Adrenal gland (tissue), 19 donors: ENCODE measurements at places on chromosomes 6 and 20. TPM values are rescaled to one million over a fixed set of nuclear protein-coding genes. Genes with fewer than 3 reads are reported as not detected.
A peak's percentile ranks its signal among the peaks of the same experiment; 100 is the strongest.

Gene ELOVL2
- 1.0 TPM for total RNA-seq

Gene IMPG1
- total RNA-seq, result not detected

Gene SYCP2
- total RNA-seq, result 1.3 TPM

GRCh38 chr20:58684291-58684690 is 8.3 kb upstream of the NPEPL1 start:
- DNase-seq, result no peak

DNA sequence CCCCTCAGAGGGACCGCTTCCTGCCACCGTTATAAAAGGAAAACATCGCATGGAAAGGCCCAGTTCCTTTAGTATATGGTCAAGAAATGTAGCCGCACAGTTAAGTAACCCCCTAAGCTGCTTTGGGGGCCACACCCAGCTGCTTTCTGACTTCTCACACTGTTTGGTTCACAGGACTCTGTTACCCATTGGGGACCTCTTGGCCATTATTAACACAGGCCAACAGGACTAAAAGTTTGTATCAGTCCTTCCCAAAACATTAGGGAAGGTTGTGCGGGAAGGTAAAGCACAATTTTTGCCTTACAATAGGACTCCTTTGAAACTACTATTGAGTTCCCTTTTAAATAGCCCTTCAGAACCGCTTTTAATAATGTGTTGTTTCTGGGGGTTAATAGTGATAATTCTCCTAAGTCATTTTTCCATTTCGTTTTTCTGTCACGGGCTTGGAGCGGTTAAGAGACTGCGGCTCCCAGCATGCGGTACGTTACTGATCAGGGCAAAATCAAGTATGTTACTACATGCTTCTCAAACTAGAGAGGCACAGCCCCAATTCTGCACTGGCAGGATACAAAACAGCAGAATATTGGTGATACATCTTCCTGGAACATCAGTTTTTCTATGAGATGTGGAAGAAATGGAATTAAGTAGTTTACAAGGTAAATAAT is 668 bp upstream of the RPP40 start:
- no peak for DNase-seq

DNA sequence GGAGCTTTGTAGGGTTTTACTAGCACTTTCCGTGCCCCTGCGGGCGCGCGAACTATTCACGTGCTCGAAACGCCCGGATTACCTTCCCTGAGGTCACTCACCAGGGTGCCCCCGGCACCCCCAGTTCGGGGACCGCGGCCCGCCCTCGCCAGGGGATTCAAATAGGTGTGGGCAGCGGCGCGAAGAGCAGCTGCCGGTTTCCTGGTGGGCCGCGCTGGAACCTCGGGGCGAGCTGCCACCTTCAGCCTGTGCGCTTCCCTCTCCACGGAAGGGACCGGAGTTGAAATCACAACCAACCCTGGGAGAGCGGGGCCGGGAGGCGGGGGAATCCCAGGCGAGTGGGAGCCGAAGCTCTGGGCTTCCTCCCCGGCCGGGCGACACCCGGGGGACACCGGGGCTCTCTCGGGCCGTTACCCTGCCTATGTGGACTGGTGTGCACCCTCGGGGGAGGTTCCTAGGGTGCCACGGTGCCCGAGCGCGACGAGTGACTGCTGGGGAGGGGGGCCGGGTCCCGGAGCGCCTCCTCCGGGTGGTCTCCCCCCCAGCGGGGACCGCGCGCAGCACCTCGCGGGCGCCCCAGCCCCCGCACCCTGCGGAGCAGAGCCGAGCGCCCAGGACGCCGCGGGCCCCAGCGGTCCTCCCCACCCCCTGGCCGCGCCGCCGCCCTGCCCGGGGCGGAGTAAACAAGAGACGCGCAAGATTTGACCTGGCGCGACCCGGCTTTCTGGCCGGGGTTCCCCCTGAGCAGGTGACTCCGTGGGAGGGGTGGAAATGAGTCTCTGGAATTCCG is 2.1 kb upstream of the HIVEP2 start:
- DNase-seq, result peak; percentile 90

DNA sequence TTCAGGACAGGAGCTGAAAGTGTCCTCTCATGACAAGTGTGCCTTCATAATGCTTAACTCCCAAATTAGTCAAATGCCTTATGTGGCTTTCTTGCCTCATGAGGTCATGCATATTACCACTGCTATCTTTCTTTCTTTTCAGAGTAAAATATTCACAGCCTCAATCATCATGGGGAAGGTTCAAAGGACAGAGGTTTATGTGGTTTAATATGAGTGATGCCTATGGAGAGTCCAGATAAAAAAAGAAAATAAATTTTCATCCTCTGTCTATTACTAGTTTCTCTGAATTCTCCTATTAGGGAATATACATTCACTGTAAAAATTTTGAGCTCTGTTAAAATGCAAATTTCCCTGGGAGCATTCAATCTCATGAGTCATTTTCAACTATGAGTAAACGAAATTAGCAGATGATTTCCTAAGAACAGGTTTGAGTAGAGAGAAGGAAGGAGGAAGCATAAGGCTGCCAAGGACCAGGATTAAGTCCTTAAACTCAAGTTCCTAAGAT is 396.9 kb upstream of the ADGRB3 start:
- DNase-seq, result no peak

Gene PGC
- total RNA-seq, result not detected

DNA sequence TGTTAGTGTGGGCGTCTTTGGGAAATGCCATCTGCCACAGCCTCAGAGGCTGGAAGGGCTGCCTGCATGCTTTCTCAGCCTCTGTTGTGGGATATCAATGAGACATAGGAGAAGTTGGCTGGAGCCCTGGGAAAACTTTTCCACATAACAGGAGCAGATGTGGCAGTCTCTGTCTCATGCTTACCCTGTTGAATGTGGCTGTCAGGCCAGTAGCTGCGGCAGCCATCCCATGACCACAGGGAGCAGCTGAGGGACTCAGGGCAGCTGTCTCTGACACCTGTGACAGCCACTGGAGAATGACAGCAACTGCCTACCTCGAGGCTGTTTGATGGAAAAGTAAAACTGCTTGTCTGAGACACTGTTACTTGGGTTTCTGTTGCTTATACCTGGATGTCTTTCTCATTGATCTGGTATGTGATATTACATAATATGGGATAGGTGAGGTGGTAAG is 64.4 kb downstream of the TULP4 start:
- no peak for DNase-seq

- DNase-seq, result no peak
Observed at GRCh38 chr6:143555071-143555492, 43.6 kb upstream of the FUCA2 start.

DNA sequence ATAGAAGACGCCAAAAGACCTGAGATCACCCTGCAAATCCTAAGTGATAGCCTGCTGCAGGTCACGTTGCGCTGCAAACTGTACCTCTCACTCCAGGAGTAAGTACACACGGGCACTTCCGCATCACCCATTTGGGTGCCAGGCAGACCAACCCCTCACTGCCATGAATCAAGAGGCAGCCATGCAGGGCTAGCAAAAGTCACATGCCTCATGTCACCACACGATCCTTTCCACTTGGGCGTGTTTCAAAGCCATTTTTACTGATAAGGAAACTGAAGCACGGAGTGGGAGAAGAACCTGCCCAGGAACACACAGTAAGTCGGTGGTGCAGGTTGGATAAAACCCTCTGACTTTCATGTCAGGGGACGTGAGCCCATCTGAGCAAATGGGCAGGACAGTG is 37.0 kb downstream of the BPIFB1 start:
- no peak for DNase-seq

Gene ENPP5
- total RNA-seq, result 8.8 TPM

- DNase-seq, result no peak
Observed at GRCh38 chr6:5930143-5930770, 76.5 kb downstream of the NRN1 start.

Gene WFDC12
- not detected for total RNA-seq

- DNase-seq, result no peak
Observed at GRCh38 chr6:165630544-165630953, 32.5 kb downstream of the PDE10A start.

DNA sequence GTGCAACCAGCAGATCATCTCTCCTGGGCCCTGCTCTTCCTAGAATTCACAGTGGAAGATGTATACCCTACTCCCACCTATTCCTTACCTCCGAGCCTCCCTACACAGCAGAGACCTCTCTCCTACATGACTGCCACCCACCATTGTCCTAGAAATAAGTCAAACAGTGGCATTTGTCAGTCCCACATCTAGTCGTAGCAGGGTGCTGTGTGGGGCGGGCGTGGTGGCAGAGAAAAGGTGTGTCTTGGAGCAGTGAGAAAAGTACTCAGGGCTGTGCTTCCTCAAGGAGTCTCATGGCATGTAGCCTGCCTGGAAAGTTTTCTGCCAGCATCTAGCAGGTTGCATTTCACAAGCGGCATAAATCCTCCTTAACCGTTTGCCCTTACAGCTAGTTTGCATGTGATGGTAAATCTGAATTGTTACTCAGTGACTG is 59.4 kb upstream of the PTGIS start:
- DNase-seq, result no peak
